ENCODE measurements at places on chromosomes 16 and 17.
A peak's percentile ranks its signal among the peaks of the same experiment; 100 is the strongest.

DNA sequence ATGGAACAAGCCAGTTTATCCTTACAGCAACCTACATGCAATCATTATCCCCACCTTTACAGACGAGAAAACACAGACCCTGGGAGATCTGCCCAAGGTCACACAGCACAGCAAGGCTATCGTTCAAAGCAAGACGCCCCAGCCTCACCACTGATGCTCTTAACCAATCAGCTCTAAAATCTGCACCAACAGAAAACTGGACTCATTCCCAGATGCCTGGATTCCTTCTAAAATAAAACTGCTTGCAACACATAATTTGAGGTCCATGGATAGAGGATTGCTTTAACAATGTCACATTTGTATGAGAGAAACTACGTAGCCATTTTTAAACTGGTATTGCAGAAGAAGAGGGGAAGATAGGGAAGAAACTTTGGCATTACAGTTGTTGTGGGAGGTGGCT lies 6.8 kb downstream of the COTL1 start:
- no peak for DNase-seq

- no peak for DNase-seq
Observed at GRCh38 chr17:42577140-42577531, 393 bp downstream of the PSMC3IP start.

DNA sequence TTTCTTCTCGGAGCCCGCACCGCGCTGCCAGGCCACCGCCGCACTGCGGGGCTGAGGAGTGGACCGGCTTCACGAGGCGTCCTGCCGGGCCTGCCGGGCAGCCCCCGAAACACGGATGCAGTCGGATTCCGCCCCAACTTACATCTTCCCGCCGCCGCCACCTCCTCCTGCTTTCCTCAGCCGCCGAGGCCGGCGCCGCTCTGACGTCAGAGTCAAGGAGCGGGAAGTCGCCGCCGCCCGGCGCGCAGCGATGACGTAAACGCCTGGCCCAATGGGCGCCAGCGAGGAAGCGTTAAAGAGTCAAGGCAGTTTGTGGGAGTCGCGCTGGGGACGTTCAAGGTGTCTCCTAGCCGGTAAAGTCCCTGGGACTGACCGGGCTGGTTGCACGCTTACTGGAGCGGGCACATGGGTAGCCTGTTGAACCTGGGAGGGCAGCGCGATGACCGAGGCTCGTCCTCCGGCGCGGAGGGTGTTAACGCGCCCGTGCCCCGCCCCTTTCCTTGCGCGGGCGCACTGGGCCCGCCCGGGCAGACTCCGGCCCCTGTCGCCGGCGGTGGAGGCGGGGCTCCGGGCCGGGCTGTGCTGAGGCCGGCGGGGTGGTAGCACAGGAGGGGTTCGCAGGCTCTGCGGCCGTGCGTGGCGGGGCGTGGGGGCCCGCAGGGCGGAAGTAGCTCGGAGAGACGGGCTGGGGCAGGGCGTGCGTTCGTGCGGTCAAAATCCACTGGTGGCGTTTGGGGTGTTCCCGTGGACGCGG lies at the start of gene RNPS1:
RNPS1 (minus strand) TSS at position 214 of the 754 bp plus-strand sequence. CDS start 3,483 bp downstream, outside the sequence.
- peak; percentile 94 for DNase-seq

GRCh38 chr16:49283376-49284049 lies 1.9 kb upstream of the CBLN1 start:
- no peak for DNase-seq

GRCh38 chr17:27329146-27329805 lies 35.4 kb downstream of the WSB1 start:
- no peak for DNase-seq

DNA sequence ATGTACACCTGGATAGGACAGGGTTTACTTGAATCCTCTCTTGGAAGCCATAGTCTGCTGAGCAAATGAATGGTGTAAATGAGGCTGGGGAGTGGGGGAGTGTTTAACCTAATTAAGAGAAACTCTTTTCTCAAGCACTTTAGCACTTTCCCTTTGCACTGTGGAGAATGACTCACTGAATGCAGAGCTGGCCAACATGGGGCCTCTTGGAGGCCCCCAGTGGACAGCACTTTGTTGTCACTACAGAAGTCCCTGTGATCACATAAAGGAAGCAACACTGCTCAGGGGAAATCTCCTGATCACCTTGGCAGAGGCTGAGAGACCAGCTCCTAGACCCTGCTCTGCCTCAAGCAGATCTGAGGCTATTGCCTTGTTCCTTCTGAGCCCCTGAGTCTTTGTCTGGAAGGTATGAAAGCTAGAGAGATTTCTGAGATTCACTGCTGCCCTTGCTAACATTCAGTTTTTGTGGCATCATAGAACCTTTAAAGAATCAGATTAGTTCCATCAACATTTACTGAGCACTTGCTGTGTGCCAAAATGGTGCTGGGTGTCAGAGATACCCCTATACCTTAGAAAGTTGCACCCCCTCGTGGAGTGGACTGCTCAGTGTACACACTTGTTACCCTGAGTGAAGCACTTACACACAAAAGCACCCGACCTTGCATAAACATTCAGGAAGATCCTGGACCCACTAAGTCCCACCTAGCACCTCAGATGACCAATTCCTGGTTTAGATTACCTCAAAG lies 230.1 kb upstream of the CCL2 start:
- no peak for DNase-seq

All from stimulated activated CD8-positive, alpha-beta memory T cell treated with anti-CD3 and anti-CD28 coated beads, Interleukin-15, amount 100 ng/mL, for 1 hour (primary cell).